Activated CD4-positive, alpha-beta T cell treated with anti-CD3 and anti-CD28 coated beads for 24 hours (primary cell): ENCODE measurements at places on chromosomes 3 and 15.

- DNase-seq, result no peak
These were observed 451.9 kb downstream of the LPP start for GRCh38 chr3:188605905-188606304.

DNA sequence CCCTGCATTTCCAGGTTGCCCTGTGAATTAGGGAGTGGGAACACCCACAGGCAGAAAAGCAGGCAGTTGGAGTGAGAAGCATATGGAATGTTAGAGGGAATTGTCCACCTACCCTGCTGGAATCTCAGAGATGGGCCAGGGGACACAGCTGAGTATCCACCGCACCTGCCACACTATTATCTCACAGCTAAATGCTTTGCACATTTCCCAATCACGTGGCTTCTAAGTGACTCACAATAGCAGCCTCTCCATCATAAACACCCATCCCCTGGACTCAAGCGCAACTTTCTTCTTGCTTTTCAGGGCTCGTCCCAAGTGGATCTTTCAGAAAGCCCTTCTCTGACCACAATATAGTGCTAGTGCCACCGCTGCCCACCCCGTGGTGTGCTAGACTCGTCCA, 389.0 kb upstream of the LMCD1 start:
- DNase-seq, result no peak

DNA sequence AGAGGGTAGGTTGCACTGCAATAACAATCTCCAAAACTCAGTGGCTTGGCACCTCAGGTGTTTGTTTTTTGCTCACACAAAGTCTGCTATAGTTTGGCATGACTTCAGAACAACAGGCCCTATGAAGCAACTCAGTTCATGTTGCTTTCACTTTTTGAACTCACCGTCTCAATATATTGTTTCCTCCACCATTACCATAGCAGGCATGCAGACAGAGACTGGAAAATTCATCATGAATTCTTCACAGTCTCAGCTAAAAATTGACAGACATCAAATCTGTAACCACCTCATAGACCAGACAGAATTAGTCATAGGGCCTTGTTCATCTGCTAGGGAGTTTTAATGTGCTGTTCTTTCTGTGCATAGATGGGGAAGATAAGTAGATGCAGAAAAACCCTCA, 161.4 kb upstream of the POU1F1 start:
- no peak for DNase-seq

DNA sequence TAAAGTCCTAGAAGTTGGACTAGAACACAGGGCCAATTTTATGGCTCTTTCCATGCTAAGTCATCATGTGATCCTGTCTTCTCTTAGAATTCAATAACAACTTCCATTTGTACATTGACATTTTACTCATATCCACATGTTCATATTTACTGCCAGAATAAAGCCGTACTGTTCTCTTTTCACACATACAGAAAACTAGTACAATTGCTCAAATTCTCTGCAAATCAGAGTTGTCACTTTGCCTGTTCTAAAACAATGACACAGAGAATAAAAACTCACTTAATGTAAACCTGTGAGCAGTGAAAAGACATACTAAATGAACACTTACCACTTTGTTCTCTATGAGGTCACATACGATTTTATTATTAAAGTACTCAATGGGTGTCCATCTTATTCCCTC, 3.5 kb downstream of the LDHAL6B start:
- DNase-seq, result no peak

DNA sequence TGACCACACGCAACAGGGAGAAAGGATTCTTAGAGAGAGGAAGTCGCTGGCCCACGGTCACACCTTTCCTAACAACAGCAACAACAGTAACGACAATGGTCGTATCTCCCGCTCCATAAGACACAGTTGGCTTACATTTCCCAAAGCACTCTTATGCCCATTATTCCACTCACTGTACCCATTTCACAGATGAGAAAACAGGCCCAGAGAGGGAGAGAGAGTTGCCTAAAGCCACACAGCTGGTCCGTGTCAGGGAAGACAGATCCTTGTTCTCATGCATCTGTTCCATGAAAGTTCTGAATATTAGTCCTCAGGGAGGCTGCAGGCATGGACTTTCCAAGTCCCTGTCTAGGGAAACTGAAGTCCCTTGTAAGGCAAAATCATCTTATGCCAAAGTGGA, 42.0 kb upstream of the ATP2B2 start:
- DNase-seq, result no peak

DNA sequence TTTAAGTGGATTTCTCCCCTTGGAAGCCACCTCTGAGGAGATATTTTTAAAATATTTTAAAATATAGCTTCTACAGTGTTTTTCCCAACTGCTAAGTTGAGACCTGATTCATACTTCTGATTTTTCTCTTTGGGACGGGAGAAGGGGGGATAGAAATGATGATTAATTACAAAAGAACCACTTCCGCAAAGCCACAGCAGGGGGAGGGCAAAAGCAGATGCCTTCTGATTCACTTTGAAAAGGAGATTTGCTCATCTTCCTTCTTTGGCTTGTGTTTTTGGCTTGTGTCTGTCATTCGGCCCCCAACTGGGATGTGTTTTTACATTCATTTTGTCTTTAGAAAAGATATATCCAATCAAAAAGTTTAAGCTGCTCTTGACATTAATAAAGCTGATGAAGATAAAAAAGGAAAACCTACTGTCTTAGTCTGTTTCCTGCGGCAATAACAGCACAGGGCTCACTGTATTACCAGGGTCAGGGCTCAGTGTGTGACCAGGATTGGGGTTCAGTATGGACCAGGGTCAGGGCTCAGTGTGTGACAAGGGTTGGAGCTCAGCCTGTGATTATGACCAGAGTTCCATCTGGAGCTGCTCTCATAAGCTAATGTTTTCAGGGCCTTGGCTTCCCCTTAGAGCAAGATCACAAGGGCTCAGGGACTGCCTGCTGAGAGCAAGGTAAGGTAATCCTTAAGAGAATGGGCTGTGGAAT, 223.2 kb downstream of the MTHFS start:
- DNase-seq, result no peak

DNA sequence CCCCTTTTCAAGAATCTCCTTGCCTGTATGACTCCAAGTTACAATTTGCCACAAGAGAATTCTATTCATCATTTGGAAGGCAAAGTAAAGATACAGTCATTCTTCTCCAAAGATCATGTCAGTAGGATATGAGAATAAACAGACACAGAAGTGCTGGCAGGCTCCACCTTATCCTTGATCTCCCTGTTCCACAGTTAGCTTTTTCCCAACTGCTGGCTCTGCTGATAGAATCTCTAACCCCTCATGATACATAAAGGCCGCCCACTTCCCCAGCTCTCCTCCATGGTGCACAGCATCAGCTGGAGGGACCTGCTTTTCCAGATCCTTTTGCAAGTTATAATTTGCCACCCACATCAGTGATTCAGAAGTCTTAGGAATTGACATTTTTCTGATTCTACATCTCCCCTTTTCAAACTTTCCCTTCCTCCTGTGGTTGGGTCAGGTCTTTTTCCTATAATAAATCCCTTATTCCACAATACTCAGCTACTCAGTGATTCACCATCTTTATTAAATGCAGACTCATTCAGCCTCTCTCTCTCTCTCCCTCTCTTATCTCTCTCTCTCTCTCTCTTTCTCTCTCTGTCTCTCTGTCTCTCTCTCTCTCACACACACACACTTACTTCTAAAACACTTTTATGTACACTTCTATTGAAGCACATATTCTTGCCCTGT, 465.4 kb downstream of the GBE1 start:
- DNase-seq, result no peak

DNA sequence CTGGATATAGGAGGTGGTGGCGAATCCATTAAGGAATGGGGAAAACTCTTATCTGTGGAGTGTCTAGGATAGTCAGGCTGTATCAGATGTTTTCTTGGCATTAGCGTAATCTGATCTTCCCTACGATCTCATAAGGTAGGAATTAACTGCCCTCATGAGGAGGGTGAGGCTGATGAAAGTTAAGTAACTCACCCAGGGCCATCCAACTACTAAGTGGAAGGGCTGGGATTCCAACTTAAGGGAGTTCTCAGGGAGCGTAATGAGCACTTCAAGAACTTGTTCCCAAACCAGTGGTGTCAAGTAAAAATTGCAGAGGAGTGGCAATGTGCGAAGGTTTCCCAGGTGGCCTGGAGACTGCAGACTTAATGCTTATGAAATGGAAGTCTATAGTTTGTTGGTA, 55.9 kb upstream of the OSBPL11 start:
- DNase-seq, result no peak

DNA sequence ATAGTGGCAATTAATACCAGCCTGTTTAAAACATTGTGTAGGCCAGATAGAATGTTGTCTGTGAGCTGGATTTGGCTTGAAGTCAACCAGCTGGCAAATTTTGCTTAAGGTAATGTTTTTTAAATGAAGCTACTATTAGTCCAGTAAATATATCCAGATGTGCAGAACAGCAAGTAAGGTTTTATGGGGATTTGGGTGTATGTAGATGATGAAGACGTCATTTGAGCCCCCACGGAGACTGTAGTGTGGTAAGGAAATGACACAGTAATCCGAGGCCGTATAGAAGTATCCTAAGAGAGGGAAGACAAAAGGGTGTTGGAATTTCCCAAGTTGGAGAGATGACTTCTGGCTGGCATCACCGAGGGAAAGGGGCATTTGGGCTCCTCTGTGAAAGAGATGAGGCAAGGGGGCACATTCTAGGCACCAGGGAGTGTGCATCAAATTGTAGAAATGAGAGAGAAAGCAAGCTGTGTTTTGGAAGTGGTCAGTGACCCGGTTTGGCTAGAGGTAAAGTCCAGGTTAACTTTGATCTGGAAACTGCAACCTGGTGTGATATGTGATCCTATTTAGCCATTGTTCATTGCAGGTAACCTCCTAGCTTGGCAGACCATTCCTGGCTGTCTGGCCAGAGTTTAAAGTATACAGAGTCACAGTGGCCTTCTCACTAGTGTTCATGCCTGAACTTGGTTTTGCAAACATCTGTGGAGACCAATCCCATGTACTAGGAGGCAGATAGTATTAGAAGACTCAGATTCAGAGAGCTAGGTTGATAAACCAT, 104.2 kb downstream of the ITPR1 start:
- no peak for DNase-seq

DNA sequence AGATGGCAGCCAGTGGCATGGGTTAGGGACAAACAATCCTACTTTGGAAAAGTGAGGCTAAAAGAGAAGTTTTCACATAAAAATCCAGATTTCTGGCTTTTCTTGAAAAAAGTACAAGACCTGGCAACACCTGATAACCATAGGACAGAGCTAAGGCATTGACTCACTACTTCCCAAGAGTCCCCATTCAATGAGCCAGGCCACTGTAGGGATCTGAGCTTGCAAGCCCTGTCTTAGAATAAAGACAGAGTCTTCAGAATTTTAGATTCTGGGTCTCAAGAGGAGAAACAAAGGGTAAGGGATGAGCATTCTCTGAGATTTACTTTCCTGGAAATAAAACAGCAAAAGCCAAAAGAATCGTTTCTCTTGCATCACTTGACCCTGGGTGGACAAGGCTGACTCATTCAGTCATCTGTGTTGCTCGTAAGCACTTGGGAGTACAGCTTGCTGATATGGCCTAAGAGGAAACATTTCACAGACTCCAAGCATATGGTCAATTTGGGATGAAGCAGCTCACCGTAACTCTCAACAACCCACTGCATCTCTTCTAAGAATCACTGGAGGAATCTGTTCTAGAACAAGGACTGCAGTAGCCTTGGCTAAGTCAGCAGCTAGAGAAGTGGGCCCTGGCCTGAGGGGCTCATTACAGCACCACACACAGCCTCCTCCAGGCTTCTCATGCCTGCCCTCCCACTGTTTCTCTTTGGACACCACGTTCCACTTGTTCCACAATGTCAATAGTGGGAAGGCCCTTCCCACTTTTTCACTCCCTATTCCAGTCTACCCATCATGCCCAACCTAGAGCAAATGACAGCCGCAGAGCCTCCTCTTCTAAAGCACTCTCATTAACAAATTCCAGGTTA, 86.2 kb downstream of the RFTN1 start:
- no peak for DNase-seq

DNA sequence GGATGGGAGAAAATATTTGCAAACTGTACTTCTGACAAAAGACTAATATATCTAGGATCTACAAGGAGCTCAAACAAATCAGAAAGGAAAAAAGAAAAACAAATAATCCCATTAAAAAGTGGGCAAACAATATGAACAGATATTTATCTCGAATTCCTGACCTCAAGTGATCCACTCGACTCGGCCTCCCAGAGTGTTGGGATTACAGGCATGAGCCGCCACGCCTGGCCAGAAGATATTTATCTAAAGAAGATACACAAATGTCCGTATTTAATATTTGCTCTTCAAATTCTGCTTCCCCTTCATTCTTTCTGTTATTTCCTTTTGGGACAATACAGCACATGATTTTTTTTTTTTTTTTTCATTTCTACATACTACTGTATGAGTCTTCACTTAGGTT, 151.7 kb upstream of the GRM7 start:
- no peak for DNase-seq

DNA sequence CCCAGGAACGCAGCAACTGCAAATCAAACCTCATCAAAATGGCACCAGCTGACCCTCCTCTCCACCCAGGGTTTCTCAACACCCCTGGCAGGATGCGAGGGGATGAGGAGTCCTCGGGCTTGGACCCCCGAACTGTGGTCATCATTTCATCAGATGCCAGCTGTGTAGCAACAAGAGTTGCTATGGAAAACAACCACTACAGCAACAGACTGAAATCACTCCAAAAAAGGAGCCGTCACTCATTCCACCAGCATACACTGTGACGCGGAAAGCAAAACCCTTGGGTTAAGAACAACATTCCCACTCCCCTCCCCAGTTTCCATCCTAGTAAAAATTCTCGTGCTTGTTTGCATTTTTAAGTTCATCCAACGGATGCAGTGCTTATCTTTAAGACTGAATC, 40.1 kb downstream of the VGLL4 start:
- DNase-seq, result no peak

GRCh38 chr3:126835472-126836219, 131.6 kb downstream of the CHCHD6 start:
- DNase-seq, result no peak

GRCh38 chr3:149648525-149648924, 9.3 kb downstream of the WWTR1 start:
- no peak for DNase-seq

GRCh38 chr3:130850843-130851242, 43.0 kb upstream of the ATP2C1 start:
- no peak for DNase-seq

- DNase-seq, result no peak
These were observed 50.2 kb downstream of the AKAP13 start for GRCh38 chr15:85430406-85431204.

DNA sequence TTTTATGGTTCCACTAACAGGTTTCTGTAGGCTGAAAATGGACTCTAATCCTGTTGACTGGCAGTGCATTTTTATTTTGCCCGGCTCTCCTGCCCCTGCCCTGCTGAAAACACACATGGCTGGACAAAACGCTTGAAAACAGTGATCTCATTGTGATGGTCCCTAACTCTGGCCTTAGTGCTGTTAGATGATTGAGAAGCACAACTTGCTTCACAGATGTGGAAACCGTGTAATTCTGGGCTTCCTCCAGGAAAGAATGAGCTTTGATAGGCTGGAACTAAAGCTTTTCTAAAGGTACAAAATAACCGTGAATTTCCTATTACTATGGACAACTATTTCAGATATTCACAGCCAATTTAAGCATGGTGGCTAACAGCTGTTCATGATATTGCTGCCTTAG, 121.4 kb downstream of the VGLL3 start:
- no peak for DNase-seq
